CD8-positive, alpha-beta T cell (primary cell): ENCODE measurements at places on chromosomes 1 and 21.

GRCh38 chr1:29682919-29683295 is 446.6 kb downstream of the PTPRU start:
- DNase-seq: no peak

DNA sequence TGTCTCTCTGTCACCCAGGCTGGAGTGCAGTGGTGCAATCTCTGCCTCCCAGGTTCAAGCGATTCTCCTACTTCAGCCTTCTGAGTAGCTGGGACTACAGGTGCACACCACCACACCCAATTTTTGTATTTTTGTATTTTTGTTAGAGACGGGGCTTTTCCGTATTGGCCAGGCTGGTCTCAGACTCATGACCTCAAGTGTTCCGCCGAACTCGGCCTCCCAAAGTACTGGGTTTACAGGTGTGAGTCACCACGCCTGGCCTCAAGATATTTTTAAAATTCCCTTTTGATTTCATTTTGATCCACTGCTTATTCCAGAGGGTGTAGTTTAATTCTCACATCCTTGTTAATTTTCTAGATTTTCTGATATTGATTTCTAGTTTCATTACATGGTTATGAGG is 3.8 kb downstream of the IFI44L start:
- no peak for DNase-seq

DNA sequence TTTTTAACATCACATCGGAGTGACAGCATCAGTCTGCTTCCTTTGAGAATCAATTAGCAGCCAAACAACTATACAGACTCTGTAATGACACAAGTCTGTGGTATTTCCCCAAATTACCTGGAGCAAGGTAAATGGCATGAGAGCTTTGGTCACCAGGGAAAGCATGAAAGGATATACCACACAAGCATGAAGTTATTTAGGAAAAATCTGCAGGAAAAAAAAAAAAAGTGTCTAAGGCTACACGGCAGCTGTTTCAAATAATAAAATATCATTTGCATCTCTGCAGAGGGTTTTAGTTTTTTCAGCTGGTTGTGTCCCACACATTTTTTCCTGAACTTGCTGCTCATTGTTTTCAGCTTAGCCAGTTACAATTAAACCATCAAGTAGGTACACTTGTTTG is 234.7 kb downstream of the TTLL7 start:
- no peak for DNase-seq

GRCh38 chr1:207181847-207182246 is 77.8 kb downstream of the C4BPA start:
- no peak for DNase-seq

DNA sequence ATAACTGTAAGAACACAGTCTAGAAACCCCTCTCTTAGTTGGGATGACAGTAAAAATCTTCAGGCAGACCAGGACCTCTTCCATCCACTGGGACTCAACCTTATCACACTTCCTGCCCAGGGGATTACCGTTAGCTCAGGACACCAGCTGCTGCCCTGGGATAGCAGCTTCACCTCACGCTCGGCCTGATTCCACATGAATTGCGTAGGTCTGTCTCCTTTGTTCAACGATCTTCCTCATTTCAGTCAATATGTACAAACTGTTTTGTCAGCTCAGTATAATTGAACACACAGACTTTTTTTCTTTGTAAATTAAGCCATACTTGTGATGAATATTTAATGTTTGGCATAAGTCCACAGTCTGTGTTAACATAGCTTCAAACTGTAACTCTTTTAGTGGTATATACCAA is 290.4 kb downstream of the GRIK1 start:
- no peak for DNase-seq

GRCh38 chr1:10692401-10693021 is 103.9 kb downstream of the CASZ1 start:
- DNase-seq: peak; percentile 78

- DNase-seq: no peak
Observed at GRCh38 chr21:37535130-37535529, 168.6 kb downstream of the DYRK1A start.

- DNase-seq: no peak
Observed at GRCh38 chr1:179295164-179295755, 1.7 kb downstream of the SOAT1 start.

GRCh38 chr1:29481031-29481430 is 244.7 kb downstream of the PTPRU start:
- no peak for DNase-seq

DNA sequence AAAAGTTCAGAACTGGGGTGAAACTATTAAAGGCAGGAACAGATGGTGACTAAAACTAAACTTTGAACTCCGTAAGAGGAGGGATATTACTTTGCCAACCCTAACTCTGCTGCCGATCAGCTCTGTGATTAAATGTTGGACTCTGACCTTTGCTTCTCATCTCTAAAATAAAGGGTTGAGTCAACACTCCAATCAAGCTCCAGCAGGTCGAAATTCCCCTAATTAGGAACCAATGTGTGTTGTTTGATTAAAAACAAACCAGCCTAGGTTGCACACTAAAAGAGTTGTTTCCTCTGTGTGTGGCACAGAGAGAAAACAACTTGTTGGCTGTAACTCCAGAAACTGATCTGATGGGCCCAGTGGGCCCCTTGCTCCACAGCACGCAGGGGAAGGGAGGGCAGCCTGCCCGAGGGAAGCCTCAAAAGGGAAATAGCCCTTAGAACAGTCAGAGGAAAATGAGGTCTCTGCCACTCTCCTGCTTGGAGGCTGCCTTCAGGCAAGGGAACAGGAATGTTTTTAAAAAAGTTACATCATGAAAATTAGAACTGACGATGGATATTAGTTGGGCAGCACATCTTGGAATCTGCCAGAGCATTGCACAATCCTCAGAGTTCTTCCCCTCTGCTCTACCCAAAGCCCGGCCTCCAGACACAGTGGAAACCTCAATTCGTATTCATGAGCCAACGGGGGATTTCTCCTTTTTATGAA is 69.3 kb downstream of the KCTD3 start:
- DNase-seq: no peak

DNA sequence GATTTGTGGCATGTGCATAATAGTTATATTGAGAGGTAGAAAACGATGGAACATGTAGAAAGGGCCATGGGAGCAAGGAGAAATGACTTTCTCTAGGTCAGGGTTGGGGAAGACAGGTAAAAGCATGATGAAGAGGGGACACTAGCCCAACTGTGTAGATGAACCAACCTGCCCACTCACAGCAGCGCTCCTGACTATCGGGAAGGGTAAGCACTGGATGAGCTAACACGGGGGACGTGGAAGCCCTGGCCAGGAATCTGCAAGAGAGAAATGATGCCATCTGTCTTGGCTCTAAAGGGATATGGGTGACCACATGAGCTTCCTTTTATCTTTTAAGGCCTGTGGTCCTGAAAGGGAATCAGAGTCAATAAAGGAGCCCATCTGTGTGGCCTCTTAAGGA is 36.2 kb upstream of the TMEM125 start:
- DNase-seq: no peak

DNA sequence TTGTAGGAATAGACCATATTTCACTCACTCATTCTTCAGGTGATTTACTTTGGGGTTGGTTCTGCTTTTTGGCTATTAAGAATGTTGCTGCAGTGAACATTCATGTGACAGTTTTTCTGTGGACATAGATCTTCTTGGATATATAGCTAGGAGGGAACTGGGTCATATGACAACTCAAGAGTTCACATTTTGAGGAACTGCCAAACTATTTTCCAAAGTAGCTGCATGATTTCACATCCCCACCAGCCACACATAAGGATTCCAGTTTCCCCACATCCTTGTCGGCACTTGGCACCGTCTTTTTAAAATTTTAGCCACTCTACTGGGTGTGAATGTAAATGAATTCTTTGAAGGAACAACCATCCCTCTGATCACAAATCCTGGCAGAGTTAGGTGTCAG is 126.0 kb downstream of the PRDM2 start:
- DNase-seq: no peak

DNA sequence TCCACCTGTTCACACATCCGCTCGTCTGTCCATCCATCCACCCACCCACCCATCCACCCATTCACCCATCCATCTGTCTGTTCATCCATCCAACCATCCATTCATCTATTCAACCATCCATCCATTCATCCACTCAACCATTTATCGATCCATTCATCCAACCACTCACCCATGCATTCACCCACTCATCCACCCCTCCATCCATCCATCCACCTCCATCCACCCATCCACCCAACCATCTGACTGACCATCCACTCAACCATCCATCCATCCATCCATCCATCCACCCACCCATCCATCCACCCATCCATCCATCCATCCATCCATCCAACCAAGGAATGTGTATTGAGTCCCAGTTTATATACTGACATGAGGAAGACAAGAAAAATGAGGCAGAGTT is 73.1 kb downstream of the UMODL1 start:
- no peak for DNase-seq

DNA sequence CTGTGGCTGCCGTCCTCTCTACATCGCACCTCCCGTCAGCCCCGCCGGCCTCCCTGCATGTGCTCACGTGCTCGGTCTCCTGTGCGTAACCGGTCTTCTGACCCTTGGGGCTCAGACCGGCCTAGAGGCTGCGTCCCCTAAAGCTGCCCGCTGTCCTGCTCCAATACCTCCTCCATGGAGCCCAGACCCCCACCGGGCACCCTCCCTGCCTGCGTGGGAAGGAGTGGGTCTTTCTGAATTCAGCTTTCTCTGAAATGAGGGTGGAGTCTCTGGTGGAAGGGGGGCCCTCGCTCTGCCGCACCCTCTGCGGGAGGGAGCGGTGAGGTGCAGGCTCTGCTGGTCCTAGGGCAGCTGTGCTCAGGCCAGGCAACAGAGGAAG is 18.7 kb upstream of the POFUT2 start:
- no peak for DNase-seq

DNA sequence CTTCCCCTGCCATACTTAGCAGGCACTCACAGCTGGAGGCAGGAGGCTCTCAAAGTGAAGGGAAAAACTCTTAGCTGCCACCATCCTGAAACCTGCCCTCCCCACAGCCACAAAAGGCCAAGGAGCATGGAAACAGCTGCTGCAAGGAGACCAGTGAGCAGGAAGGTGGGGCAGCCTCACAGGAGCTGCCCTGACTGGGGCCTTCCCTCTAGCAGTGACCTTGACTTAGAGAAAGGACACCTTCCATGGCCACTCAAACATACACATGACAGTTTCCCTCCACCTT is 126.3 kb downstream of the HIVEP3 start:
- DNase-seq: no peak

- no peak for DNase-seq
Observed at GRCh38 chr1:208209286-208209685, 34.9 kb downstream of the PLXNA2 start.

- DNase-seq: no peak
Observed at GRCh38 chr1:110184446-110184845, 25.7 kb upstream of the KCNC4 start.

DNA sequence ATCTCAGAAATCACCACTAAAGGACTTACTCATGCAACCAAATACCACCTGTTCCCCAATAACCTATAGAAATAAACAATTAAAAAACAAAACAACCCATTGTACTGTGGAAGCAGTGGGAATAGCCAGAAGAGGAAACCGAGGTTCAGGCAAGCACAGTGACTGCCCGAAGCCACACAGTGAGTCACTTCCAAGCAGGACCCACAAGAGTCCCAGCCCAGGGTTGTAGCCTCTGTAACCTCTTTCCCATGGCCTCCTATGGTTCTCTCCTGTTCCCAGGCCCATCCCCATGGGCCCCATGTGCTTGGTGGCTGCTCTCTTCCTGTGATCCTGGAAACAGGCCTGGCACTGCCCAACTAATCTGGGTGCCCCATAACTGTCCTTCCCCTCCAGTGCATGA is 29.0 kb upstream of the HTR1D start:
- no peak for DNase-seq

DNA sequence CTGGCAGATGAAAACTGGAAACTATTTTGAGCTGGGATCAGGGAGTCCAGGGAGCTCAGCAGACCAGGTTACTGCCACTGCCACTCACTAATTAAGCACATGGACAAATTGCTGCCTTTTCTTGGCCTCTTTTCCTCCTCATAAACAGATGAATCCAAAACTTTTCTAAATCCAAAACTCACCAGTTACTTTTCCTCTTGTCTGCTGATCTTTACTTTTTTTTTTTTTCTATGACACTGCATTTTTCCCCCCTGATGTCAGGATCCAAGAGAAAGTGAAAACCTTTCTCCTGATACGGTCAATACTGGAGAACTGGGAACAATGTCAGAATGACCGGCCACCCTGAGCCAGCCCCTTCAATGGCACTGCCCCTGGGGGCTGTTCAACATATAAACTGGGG is 405.8 kb downstream of the DUSP10 start:
- no peak for DNase-seq

DNA sequence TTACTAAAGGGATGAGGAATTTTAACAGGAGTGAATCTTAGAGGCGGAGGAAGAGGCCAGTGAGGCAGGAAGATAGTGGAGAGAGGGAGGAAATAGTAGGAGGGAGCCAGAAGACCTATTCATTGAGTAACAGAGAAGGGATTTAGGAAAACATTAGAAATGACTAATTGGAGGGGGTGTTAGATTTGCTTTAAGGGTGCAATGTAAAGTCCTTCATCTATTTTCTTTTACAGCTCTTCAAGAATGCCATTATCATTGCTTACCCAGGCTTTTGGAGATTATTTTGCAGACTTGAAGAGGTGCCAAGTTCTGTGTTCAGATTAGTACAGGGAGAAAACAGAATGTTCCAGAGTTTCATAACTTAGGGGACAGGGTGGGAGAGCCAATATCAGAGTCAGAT is 33.8 kb downstream of the OR10J1 start:
- no peak for DNase-seq

DNA sequence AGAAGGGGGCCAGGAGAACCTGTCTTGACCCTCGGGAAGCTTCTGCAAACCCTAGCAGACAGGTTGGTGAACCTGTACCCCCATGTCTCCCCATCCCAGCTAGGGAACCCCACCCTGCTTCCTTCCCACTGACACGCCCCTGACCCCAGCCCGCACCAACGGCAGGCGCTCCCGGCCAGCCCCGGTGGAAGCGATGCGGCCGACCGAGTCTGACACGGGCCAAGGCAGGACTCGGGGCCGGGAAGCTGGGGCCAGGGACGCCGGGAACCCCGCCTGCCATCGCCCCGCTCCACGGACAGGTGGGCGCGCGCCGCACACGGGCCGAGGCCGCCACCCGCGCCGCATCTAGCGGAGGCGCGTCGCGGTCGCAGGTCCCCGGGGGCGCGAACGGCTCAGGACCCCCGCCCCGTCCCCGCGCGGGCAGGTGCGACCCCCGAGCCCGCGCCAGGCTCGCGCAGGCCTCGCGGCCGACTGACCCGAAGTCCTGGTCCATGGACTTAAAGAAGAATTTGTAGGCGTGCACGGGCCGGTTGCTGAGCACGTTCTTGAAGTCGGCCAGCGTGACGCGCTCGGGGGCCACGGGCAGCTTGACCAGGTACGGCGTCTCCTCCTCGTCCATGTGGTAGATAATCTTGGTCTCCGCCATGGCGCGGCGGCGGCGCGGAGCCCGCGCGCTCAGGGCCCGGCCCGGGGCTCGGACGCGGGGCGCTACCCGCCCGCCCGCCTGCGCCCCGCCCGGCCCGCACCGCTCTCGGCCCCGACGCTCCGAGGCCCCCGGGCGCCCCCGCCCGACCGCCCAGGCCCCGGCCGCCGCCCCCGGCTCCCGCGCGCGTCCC is 580 bp downstream of the DVL1 start:
- DNase-seq: no peak

DNA sequence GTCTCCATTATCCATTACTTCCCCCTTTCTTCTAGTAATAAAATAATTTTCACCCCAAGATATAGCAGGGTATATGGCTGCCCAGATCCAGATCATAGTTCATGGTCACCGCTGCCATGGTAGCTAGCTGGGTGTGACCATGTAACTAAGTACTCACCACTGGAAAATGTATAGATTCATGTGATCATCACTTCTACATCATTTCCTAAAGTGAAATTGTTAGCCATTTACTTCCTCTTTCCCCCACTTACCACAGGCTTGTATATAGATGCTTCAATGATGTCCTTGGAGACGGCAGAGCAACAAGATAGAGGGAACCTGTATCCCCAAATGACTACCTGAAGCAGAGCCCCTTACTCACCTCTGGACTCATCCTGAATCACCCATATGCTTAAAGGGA is 22.7 kb upstream of the EYA3 start:
- no peak for DNase-seq
